ENCODE measurements at places on chromosomes 5 and 9.

- peak; percentile 67 for DNase-seq
Observed at GRCh38 chr5:59587489-59588337, 305.8 kb downstream of the PDE4D start.

DNA sequence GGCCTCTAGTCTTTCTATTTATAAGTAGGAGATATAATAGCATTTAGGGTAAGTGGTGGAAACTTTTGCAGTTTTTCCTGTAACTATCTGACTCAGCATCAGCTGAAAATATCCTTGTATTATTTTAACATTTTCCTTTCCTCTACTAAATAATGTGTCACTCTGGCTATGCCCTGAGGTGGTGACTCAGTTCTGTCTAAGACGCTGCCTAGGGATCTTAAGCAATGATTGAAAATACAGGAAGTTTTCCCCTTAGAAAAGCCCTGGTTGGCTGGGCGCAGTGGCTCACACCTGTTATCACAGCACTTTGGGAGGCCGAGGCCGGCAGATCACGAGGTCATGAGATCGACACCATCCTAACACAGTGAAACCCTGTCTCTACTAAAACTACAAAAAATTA is 9.3 kb upstream of the EDIL3 start:
- DNase-seq, result peak; percentile 54

DNA sequence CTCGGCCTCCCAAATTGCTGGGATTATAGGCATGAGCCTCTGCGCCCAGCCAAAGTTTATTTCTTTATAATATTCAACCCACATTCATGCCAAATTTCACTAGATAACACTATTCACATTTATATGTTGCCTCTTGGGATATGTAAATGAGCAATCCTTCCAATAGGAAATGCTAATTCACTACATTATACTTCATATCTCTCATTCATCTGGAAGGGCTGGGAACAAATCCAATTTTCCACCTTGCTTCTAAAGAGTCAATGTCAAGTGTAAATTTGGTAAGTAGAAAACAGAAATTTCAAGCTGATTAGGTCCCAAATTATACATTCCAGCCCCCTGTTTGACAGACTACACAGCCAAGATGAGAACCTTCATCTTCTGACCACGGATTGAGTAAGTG is 385.5 kb downstream of the GLIS3 start:
- no peak for DNase-seq

DNA sequence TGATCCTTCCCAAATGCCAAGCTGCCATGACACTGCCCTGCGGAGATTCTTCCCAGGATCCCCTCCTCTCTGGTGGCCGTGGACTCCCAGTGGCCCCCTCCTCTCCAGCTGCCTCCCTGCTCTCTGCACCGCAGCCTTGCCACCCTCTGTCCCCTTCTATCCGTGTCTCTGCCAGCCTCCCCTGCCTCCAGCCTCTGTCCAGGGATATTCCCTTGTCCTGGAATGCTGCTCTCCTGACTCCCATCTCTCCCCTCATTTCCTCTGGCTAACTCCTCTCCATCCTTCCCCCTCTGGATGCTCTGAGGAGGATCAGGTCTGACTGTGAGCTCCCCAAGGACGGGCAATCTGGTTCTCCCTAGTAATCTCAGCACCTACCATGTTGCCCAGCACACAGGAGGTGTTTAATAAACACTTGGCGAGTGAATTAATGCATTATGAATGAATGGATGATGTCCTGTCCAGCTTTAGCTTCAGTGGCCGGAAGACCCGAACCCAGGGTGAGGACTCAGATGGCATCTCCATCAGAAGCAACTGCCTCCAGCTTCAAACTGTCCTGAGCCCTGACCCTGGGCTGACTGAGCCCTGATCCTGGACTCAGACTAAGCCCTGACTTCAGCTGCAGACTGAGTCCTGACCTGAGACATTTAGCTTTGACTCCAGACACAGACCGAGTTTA is 7.5 kb upstream of the CRB2 start:
- no peak for DNase-seq

- peak; percentile 28 for DNase-seq
Observed at GRCh38 chr5:127153031-127153430, 79.7 kb upstream of the C5orf63 start.

- DNase-seq, result no peak
Observed at GRCh38 chr5:115557667-115558387, 13.3 kb upstream of the FEM1C start.

DNA sequence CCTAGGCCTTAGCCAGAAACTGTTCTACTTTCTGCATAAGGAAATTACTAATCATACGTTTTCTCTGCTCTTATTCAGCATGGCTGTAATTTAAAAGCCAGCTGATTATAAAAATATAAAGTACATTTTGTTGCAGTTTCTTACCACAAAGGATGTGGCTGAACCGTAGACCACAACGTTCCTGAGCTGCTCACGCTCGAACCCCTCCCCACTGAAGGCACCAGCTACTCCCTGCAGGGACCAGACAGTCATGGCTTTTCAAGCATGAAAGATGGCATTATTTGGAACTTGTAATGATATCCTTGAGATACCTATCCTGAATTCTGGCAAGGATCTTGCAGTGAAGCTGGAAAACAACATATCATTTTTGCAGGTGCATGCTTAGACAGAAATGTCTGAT is 91.8 kb upstream of the DMRT1 start:
- DNase-seq, result no peak

DNA sequence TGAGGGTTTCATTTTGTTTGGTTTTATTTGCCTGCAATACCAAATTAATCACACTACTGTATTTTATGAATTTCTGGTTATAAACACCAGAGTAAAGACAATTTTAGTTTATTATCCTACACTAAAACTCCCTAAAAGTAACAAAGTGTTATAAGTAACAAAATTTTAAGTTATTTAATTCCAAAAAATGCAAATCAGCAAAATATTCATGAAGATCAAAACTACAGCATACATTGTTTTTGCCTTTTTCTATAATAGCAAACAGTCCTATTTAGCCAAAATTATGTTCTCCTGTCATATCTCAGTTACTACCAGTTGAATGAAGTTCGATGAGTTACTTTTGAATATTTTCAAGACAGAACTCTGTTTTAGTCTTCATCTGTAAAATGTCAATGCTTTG is 132.7 kb upstream of the CYLC2 start:
- no peak for DNase-seq

DNA sequence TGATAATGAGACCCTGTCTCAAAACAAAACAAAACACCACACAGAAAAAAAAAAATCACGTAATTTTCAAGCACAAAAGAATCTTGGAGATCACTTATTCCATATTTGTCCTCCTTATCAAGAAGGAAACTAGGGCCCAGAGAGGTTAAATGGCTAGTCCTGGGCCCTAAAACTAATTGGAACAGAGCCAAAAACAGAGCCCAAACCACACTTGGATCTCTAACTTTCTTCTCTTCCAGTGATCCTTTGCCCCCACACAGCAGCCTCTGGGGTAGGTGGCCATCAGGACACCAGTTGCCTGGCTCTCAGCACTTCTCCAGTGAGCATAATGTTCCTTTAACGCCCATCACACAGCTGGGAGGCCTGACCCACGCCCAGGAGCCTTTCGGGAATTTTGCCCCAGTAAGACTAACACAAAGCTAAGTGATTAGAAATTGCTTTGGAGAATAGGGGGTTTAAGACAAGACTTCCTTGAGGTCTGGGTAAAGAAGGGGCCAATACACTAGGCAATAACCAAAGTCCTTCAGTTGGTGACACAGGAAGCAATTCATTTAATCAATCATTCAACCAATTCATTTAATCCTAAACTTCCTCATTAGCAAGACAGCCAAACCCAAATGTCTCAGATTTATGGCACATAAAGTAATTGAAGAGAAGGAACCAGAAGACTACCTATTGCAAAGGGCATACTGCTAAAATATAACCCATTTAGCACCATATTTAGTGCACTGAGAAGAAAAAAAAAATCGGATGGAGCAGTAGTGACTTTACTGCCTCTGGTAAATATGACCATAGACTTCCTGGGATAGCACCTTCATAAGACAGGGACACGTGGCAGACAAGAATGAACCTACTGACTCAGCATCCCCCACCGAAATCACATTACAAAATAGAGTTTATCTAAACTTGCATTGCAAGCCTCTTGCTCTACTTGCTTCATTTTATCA is 77.8 kb downstream of the ZNF608 start:
- no peak for DNase-seq

DNA sequence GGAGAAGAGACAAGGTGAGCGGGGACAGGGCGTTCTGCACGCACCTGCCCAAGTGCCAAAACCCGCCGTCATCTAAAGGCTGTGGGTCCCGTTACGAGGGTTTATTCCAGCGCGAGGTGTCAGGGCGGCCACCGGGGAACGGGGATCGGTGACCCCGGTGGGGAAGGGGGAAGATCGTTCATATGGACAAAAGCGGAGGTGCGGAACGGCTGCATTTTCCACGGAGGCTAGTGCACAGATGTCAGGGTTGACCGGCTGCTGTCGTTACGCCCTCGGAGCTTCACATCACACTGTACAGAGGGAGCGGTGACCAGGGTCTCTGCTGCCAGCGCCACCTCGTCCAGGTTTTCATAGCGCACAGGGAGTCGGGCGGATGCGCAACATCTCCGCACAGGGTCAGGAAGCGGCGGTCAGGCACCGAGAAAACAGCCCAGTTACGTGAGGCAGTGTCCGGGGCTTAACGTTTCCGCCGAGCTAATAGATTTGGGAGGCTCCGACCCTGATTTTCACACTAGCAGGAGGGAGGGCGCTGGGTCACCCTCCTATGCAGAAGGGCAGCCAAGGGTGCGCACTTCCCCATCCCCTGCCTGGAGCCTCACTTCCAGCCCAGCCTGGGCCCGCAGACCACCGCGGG is 13.5 kb downstream of the BTNL9 start:
- DNase-seq, result no peak

DNA sequence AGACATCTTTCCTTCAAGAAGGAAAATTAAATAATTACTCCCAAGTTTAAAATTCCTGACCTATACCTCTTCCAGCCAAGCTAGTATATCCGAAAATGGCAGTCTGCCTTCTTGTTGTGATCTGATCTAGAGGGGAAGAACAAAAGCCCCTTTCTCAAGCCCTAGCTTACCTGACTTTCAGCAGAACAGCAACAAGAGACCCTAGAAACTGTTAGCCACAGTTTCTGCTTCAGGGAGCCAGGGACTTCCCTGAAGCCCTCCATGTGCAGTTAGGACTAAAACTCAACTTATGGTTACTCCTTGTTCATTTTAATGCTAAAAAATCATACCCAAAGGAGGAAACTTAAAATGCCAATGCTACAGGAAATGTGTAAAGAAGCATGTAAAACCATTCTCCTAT is 366.7 kb upstream of the CTNND2 start:
- no peak for DNase-seq

GRCh38 chr9:92725266-92725545 is 39.4 kb downstream of the BICD2 start:
- DNase-seq, result no peak

GRCh38 chr5:40571729-40572128 is 108.0 kb upstream of the PTGER4 start:
- DNase-seq, result no peak

DNA sequence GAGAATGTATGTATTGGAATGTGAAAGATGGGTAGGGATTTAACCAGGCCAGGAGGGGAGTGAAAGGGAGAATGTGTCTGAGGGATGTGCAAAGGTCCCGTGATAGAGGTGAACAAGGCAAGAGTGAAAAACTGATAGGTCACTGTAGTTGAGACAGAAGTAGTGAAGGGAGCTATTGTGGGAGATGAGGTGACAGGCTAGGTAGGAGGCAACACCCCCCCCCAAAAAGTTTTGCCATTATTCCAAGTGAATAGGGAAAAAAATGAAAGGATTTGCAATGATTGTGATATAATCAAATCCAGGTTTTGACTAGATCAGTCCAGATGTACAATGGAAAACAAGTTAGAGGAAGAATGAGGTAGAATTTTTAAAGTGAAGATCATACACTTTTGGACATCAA is 136.6 kb upstream of the GPR151 start:
- no peak for DNase-seq

- DNase-seq, result peak; percentile 33
Observed at GRCh38 chr9:124293718-124294506, 36.2 kb downstream of the NEK6 start.

DNA sequence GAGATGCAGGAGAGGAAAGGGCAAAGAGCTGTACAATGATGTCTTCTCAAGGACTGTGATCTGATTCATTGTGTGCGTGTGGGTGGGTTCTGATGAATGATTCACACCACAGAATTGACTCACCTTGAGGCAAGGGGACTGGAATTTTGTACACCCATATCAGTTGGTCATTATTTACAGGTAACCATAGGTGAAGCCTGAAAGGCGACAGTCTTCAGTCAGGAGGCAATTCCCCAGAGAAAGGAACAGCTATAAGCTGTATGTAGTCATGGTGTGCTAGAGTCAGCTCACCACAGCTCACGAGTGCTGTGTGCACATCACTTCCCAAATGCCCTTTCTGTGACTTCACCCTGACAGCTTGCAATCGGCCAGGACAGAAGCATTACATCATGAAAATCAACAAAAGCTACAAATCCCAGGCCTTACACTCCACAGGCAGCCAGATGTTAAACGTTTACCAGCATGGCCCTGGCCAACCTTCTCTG is 87.6 kb upstream of the RPS23 start:
- DNase-seq, result peak; percentile 21
